T-helper 22 cell (primary cell): ENCODE measurements at places on chromosomes 1 and 21.

DNA sequence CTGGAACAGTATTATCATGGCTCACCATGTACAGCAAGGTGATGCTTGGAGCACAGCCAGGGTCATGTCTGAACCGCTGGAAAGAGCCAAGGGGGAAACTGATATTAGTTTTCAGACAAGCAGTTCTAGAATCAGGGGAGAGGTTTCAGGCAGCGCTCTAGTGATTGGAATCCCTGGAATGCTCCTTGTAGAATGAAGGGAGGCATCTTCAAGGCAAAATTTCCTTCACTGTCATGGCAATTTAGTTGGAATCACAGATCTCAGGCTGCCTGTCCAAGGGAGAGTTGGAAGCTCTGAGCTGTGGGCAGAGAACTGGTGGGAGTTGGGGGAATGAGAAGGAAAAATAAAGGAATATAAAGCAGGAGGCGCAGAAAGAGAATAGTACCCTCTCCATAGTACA is 737.1 kb downstream of the PTPRU start:
- no peak for DNase-seq

- DNase-seq = peak; percentile 57
Observed at GRCh38 chr21:45973475-45974072, 8.0 kb upstream of the COL6A1 start.

- DNase-seq = no peak
Observed at GRCh38 chr1:117826540-117827078, 102.8 kb downstream of the GDAP2 start.

DNA sequence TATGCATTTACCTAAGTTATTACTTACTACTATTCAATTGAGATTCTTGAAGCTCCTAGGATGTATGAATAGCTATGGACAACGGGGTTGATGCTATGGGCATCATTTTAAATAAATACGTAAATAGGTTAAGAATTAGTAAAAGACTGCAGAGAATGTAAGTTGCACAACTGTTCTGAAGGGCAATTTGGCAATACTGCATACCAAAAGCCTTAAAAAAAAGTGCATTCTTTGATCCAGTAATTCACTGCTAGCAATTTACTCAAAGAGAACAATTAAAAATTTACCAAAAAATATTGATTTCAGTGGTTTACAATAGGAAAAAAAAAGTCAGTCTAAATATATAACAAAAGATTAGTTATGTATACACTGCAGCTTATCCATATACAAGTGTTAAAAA is 3.5 kb downstream of the ARPC5 start:
- no peak for DNase-seq

DNA sequence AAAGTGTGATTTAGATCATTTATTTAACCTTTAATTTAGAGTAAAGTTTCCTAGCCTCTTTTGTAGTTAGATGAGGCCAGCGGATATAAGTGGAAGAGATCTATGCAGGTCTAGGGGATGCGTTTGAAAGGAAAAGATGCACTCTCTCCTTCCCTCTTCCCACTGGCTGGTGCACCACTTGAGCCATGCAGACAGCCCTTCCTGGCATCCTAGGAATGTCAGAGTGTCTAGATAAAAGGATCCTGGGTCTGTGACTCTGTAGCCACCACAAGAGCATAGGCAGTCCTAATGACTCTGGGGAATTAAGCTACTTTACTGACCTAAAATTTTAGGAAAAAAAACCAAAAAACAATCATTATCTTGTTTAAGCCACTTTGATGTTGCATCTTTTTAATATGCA is 16.0 kb upstream of the STUM start:
- no peak for DNase-seq

DNA sequence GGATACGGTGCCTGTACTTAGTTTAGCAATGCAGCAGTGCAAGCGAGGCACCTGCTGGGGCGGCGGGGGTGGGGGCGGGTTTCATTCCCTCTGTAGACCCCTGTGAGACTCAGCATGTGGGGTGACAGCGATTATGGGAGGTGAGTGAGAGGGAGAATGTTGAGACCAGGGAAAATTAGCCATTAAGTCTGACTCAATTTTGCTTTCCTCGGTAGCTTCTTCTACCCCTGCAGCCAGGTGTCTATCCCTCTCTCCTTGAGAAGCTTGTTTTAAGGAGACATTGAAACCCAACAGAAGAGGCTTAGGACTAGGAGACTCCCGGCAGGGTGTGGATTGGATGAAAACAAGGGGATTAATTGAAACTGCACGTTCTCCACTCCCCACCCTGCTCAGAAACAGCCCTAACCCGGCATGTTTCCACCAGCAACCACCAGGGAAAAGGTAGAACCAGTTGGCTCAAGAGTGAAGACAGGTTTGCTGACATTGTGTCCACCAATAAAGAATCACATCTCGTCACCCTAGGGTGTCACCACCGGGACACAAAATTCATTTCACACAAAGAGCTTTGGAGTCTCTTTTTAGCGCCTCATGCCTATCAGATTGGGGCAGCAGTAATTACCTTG is 20.6 kb upstream of the ATF3 start:
- DNase-seq = no peak

- no peak for DNase-seq
Observed at GRCh38 chr1:108316545-108316944, 72.7 kb upstream of the NBPF4 start.

DNA sequence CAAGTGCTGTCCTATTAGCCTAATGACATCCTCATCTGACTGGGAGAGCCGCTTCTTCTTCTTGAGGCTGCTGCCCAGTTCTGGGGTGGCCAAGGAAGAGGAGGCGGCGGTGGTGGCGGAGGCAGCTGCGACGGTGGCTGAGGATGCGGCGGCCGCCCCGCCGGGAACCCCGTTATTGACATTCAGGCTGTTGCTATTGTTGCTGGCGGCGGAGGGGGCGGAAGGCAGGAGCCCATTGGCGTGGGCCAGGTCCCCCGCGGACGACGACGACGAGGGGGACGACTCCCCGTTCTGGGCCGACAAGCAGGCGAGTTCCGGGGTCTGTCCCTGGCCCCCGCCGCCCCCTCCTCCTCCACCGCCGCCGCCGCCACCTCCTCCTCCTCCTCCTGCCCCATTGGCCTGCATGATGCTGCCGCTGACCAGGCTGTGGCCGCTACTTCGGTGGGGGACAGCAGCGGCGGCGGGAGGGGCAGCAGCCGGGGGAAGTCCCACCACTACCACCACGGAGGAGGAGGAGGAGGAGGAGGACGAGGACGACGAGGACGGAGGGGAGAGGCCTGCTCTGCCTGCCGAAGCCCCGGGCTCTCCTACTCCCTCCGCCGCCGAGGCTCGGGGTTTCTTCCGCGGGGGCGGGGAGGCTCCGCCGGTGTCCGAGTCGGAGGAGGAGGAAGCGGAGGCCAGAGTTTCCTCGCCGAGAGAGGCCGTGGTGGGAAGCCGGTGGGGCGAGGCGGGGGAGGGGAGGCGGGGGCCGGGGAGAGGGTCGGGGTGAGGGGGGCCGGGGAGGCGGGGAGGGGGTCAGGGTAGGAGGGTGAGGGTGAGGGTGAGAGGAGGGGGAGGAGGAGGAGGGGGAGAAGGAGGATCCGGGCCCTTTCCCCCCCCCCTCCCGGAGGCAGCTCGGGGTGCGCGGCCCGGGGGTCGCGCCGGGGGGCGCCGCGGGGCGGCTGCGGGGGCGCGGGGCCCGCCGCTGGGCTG is 610 bp downstream of the WDR26 start:
- peak; percentile 56 for DNase-seq

GRCh38 chr1:238581332-238581731 is 690.6 kb upstream of the ZP4 start:
- no peak for DNase-seq

- DNase-seq = no peak
Observed at GRCh38 chr1:112172294-112172882, 182.9 kb upstream of the KCND3 start.

DNA sequence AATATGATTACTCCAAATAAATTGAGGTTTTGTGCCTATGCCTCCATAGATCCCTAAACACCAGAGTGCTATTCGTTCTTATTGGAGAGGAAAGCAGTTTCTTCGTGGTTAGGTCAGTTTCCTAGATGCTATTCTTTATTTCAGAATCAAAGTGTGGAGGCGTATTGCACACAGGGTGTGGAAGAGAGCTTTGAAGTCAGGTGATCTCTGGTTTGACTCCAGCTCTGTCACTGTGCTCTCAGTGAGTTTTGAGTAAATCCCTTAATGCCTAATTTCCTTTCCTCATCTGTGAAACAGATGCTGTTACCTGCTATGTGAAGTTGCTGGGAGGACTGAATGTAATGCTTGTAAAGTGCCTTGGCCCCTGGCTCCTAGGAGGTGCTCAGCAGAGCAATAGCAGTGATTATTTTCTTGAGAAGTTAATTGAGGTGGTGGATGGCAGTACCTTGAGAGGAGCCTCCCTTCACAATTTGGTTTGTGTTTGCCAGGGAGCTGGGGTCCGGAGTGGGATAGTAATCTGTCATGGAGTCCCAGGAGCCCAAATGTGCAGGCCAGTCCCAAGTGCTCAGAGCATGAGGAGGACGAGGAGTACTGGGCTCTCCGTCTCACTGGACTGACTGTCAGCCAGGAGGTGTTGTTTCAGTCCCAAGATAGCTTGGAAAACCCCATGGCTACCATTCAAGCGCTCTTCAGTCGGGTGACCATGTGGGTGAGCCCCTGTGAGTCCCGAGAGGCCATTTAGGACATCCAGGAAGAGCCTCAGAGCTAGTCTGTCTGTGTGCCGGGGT is 14.9 kb downstream of the NTPCR start:
- DNase-seq = no peak

- DNase-seq = no peak
Observed at GRCh38 chr1:54153535-54154439, 987 bp upstream of the CDCP2 start.

GRCh38 chr1:202710070-202711045 is at the start of gene SYT2:
SYT2 (minus strand) TSS chr1:202710454; CDS start chr1:202605772, 104,682 bp downstream.
- no peak for DNase-seq

- no peak for DNase-seq
Observed at GRCh38 chr1:208562151-208562960, 318.2 kb upstream of the PLXNA2 start.

DNA sequence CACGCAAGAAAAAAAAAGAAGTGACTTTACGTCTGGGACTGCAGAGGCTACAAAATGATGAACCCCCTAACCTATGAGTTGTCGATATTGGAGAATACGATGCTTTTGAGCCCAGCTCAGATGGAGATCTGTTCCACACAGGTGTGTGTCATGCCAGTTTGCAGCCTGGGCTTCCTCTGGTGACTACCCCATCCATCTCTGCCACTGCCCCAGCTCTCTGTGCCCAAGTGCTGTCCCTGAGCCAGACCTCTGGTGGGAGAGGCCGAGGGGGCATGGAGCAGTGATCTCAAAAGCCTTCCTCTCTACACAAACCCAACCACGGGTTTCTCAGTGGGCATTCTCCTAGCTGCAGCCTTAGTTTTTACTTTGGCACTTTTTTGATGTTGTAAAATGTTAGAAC is 141.0 kb downstream of the CLIC6 start:
- no peak for DNase-seq

DNA sequence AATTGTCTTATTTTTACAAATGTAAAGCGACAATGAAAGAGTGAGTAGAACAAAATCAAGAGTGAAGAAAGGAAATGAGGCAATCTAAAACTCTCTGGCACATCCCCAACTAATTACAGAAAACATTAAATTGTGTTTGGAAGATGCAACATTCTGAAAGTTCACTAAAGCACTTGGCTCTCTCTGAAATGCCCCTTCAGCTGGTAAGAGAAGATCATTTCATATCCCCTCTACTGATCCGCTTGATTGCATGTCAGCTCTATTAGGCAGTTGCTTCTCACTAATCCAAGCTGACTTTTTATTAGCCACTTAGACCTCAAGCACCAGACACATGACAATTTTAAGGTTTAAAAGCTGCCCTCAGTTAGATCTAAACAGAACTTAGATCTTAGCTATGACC is 262.8 kb upstream of the PRMT6 start:
- DNase-seq = no peak

- DNase-seq = no peak
Observed at GRCh38 chr1:66396212-66396890, 137.6 kb upstream of the SGIP1 start.

- no peak for DNase-seq
Observed at GRCh38 chr1:17558541-17558940, 19.0 kb downstream of the ARHGEF10L start.

- no peak for DNase-seq
Observed at GRCh38 chr1:179825798-179826460, 51.7 kb downstream of the TOR1AIP2 start.

DNA sequence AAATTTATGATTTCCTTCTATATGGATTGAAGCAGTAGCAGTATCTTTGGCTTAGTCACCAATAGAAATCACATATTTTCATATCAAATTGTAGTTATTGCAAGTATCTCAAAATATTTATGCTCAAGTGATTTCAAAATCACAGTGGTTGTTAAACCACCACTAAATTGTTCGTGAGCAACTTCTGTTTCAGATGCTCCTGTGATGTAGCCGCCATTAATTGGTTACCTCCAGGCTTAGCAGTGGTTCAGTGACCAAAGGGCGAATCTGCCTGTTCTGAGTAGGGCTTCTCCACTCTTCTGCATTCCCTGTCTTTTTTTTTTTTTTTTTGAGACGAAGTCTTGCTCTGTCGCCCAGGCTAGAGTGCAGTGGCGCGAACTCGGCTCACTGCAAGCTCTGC is 1.9 kb upstream of the CNKSR1 start:
- no peak for DNase-seq

GRCh38 chr1:153277852-153278251 is 18.4 kb downstream of the LORICRIN start:
- no peak for DNase-seq

GRCh38 chr1:9960706-9961562 is 17.7 kb downstream of the NMNAT1 start:
- DNase-seq = no peak

- no peak for DNase-seq
Observed at GRCh38 chr1:20389571-20389970, 96.4 kb downstream of the CAMK2N1 start.

DNA sequence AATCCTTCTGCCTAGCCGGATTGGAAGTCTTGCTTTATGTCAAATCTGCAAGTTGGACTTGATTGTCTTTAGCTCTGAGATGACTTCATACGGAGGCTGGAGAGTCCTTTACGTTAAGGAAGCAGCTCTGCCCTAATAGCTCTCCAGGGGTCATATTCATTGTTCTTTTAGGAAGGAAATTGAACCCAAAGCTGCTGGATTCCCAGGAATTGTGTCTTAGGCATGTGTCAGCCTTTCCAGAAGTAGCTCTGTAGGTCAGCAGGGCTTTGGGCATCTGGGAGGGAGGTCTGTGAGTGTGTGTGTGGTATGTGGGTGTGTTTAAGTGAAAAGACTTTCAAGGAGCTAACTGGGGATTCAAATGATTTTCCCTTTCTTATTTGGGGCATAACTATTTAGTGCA is 82.4 kb downstream of the ABCA4 start:
- DNase-seq = no peak

DNA sequence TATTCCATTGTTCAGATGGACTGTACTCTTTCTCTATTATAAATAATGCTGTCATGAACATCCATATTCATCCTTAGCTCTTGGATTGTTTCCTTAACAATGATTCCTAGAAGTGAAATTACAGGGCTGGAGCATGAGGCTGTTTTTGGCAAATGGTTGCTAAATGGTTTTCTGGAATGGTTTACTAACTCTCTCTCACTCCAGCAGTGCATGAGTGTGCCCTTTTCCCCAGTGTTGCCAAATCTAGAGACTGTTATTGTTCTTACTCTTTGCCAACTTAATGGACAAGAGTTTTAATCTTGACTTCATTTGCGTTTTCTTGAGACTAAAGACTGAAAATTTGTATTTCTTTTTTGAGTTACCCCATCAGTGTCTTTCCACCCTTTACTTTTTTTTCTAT is 113.0 kb downstream of the PAPPA2 start:
- no peak for DNase-seq

GRCh38 chr1:167491586-167492461 is 26.5 kb downstream of the CD247 start:
- no peak for DNase-seq
